T47D (cell line): ENCODE measurements at places on chromosomes 7 and 10.

DNA sequence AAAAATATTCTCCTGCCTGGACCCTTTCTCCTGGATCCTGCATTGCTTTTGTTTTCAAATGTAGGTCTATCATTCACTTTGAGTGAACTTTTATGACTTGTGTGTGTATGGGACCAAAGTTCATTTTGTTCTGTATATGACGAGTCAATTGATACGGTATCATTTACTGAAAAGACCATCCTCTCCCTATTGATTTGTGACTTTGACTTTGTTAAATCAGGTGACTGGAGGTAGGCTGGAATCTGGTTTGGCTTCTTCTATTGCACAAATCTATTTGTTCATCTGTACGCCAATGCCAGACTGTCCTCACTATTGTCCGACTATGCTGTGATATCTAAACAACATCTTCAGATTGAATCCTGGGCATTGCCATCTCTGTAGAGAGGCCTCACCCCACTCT is 5.3 kb upstream of the ARMS2 start:
- no peak for DNase-seq

DNA sequence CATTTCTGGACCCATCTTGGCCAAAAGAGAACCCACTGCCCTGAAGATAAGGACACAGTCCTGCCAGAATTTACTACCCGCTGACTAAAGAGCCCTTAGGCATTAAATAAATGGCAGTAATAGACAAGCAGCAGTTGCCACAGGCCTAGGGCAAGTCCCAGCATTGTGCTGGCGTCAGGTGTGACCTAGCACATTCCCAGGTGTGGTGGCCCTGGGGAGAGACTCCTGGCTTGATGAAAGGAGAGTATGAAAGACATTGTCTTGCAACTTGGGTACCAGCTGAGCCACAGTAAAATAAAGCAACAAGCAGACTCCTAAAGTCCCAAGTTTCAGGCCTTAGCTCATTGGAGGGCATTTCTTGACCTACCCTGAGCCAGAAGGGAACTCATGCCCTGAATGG is 715.7 kb upstream of the SORCS1 start:
- no peak for DNase-seq

GRCh38 chr10:34537629-34538231 is 277.4 kb downstream of the PARD3 start:
- no peak for DNase-seq

- no peak for DNase-seq
Observed at GRCh38 chr7:111324228-111324627, 233.3 kb downstream of the LRRN3 start.

DNA sequence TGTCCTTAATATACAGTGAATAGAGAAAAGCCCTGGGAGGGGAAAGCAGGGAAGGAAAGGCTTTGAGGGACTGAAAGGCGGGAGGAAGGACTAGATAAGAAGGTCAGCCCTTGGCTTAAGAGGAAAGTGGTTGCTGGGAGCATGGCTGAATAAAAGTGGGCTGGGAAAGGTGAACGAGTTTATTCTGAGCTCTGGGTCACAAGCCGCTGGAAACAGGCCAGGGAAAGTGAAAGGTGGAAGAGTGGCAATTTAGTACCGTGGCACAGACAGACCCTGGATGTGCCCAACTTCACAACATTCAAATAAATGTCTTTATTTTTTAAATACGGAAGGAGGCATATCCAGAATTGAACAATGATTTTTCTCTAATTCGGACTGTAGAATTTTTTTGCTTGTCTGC is 39.7 kb downstream of the TAC1 start:
- no peak for DNase-seq

GRCh38 chr10:1516492-1517165 is 220.7 kb downstream of the ADARB2 start:
- no peak for DNase-seq

DNA sequence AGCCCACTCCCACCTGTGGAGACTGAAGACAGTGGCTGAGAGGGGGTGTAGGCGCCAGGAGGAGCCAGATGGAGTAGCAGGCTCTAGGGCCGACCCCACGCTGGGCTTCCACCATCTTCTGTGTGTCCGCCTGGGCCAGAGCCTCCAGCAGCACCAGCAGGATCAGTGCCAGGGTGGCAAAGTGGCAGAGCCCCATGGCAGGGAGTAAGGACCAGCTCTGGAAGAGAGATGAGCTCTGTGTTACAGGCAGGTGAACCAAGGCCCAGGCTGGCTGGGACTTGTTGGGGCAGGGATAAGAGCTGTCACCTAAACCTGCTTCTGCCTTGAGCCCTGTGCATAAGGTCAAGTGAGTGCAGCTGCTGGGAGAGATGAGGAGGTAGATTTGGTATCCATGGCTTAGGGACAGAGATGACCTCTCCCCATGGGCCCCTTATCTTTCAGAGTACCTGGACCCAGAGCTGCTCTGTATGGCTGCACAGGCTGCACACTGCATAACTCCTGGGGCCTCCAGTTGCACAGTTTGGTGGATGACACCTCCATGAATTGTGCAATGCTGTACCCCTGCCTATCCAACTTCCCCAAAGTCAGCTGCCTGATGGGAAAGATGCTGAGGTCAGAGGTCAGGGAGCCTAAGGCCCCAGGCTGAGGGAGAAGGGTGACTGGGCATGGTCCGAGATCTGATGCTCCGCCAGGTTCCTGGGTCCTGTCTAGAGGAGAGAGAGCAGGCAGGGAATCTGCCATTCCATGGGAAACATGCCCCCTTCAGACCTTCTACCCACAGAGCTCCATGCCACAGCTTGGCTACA is 7.4 kb upstream of the SAMD8 start:
- DNase-seq = no peak
